ENCODE measurements at places on chromosomes 11 and 22.

DNA sequence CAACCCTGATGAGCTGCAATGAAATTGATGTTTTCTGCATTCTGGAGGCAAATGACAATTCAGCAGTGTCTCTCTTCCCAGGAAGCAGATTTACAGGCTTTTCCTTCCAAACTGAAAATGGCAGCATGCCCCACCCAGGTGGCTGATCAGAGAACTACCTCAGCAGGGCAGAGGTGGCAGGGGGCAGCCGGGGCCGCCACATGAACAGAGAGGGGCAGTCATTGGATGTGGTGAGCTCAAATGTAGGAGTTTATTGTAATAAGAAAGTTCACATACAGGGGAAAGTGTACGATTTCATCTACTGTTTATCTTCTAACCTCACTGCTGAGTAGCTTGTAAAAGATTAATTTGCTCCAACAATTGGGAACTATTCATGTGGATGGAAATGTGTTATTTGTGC, 15.7 kb upstream of the PARVA start:
- no peak for DNase-seq

DNA sequence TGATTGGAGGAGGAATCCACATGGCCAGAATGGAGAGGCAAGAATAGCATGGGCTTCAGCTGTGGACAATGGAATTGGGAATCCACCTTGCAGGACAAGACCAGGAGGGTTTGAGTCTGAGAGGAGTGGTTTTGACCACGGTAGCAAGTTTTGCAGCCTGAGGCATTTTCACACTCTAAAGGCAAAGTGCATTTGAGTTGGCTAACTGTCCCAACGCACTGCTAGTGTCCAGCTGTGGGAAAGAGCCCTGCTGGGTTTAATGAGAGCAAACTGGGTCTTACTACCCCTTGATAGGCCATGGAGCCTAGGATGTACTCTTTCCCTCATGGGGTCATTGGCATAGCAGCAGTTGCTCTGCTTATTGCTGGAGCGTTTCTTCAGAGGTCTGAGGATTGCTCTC, at the start of gene OR5B2:
TSS of gene OR5B2 (minus strand) at position 101 of the 400 bp plus-strand sequence. CDS start 4,860 bp downstream, outside the sequence.
- DNase-seq, result no peak

GRCh38 chr11:55342901-55343300, at the start of gene OR4A16:
Gene OR4A16 (plus strand): TSS chr11:55343201. CDS start chr11:55343201, 0 bp downstream.
- no peak for DNase-seq

DNA sequence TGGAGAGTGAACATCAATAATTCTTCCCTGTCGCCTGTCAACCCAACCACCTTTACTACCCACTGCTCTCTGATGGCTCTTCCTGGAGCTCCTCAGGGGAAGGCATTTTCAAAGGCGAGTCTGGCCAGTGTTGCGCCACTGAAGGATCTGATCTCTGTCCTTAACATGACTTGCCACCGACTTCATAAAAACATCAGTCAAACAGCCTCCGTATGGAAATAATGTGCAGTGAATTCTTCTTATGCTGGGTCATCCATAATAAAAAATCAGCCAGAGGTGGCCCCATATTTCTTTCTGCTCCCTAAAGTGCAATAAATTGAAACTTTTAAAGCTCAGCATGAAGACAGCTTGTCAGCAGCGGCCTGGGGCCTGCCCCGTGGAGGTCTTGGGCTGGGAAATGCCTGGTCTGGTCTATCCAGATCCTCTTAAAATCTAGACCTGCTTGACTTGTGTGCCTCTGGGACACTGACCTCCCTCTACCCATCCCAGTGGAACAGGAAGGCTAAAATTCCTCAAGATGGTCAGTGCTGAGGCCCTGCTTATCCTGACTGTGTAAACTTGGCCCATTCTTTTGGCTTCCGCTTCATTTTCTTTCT, 199.5 kb downstream of the MYO18B start:
- no peak for DNase-seq

- peak; percentile 76 for DNase-seq
Measured at GRCh38 chr11:66022401-66023185, 3.7 kb downstream of the CATSPER1 start.

DNA sequence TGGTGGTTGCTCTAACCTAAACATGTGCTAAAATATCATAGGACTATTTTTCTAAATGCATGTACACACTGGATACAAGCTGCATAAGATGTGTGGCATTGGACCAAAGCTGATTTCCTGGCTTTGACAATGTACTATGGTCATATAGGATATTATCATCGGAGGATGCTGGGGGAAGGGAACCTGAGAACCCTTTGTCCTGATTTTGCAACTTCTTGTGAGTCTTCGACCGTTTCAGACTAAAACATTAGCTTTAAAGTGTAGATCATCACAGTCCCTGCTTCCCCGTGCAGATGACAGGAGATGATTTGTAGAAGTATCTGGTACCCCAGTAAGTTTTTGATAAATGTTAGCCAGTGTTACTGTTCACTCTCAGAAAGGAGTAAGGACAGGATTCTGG, 554.7 kb downstream of the MIAT start:
- no peak for DNase-seq

DNA sequence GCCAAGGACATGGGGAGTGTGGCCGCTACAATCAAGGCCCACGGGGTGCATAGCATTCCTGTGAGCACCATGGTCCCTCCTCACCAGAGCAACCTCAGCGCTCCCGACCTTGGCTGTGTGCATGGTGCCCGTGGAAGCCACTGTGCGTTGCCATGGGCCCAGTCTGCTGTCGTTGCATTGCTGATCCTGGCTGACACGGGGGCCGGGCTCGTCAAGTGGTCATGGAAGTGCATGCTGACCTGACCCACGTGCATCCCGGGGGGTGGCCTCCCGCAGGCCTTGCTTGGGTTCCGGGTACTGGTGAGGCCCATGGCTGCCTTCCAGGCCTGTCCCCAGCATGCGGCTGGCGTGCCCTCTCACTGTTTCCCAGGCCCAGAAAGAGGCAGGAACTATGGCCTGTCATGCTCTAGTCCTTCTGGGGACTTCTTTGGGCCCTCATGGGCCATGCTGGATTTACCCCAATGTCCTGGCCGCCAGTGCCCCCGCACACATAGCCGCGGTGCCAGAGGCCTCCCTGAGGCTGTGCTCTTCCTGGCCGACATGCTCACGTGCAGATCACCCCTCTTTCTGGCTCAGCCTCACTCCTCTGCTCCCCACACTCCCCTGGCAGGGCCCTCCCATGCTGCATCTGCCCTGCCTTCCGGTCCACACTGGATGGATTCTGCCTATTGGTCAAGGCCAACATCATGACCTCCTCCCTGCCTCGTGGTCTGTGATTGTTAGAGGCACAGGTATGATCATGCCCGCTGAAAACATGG, 1258.0 kb downstream of the BRD1 start:
- DNase-seq, result no peak

- no peak for DNase-seq
Measured at GRCh38 chr11:91164452-91164822, 941.6 kb upstream of the CHORDC1 start.

GRCh38 chr11:33716243-33716642, 15.6 kb upstream of the C11orf91 start:
- no peak for DNase-seq

DNA sequence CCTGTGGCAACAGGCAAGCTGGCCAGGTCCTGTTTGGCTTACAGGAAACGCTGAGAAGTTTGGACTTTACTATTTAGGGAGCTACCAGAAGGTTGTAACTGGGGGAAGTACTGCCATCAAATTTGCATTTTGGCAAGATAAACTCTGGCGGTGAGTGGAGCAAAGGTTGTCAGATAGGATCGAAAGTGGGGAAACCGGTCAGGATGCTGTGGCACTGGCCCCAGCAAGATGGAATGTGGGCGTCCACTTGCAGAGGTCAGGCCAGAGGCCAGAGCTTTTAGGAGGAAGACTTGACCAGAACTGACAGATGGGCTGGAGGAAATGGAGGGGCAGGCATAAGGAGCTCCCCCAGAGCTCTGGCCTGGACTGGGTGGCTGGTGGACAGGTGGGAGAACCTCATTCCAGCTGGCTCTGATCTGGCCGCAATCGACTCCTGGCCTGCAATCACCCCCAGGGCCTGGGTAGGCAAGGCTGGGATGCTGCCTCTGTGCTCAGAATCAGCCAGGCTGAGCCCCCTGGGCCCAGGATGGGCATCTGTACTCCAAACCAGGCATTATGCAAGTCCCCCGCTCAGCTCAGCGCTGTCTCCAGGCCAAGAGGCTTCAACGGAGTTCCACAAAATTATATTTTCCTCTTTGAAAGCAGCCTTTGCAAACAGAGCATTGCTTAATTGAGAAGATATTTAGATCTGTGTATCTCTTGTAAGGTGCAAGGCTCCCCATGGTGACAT, 178.3 kb upstream of the NECTIN1 start:
- no peak for DNase-seq

GRCh38 chr11:18081551-18081950, 24.3 kb downstream of the SAAL1 start:
- no peak for DNase-seq

- DNase-seq, result no peak
Measured at GRCh38 chr11:101974255-101974654, 57.9 kb upstream of the ANGPTL5 start.

DNA sequence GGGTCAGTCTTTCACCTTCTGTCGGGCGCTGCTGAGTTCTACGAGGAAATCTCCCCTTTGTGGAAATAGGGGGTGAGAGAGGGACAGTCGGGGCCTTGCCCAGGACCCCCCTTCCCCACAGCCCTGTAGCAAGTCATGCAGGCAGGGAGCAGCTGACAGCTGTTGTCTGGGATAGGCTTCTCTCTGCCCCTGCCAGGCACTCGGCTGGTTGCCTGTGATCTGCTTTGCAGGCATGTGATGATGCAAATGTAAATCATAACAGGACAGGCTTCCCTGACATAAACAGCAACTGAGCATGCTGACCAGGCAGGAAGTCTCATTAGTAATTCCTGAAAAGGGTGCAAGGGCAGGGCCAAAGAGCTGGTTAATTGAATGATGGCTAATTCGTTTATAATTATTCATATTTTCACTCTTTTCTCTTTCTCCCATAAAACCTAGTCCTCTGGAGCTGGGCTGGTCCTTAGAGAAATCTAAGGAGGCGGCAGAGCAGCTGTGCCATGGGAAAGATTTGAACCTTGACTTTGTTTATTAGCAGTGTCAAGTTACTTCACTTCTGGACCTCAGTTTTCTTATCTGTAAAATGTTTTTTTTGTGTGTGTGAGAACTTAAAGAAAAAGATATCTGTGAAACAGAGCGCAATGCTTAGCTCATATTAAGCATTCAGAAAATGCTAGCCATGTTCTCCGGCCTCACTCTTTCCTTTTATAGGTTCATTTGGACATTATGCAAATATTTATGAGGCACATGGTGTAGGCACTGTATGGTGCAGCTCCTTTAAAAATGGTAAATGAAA, 129.7 kb downstream of the LDLRAD3 start:
- DNase-seq, result no peak

DNA sequence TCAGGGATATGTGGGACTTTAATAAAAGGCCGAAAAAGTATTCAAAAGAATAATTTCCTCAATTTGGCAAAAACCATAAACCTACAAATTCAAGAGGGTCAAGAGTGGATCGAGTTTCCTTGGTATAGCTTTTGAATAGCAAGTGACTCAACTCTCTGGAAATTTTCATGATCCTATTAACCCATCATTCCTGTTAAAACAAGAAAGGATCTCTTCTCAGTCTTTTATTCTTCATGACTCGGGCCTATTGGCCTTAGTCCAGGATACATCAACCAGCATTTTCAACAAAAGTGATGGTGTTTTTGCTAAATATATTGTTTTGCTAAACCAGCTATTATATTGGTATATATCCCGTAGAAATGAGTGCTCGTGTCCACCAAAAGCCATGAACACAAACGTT, 110.3 kb downstream of the ATXN10 start:
- no peak for DNase-seq

DNA sequence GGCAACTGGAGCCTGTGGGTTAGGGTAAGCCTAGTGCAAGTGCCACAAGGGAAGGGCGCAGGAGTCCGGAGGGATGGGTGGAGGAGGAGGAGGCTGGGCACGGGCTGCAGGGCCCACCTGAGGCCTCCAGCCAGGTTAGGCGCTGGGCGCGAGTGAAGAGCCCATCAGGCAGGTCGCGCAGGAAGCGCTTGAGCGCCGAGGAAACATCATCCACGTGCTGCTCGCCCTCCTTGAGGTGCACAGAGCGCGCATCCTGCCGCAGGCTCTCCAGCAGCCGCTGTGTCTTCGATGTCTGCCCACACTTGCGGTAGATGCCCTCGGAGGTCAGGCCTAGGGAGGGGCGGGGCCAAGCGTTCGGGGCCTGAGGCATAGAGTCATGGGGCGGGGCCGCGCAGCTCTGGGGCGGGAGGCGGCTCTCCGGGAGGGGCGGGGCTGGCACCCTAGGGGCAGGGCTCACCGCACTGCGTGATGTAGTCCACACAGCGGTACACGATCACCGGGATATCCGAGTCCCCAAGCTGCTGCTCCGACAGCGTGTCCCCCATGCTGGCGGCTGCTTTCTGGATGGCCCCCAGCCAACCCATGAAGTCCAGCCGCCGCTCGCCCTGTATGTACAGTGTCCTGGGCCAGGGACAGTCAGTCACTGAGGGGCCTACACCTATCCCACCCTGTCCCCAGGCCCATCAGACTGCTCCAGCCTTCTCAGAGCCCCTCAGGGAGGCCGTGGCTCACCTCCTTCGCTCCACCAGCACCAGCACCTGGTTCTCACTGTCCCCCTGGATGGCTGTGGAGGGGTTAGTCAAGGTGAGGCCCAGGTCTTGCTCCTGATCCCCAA, 22.9 kb upstream of the PDE2A start:
- no peak for DNase-seq

GRCh38 chr22:19492504-19493174, 12.9 kb downstream of the CDC45 start:
- DNase-seq, result no peak

All from activated gamma-delta T cell treated with Interleukin-2 at 50 U/mL for 16 hours (primary cell).